ENCODE measurements at places on chromosomes 5 and 9.

GRCh38 chr5:126062398-126063221 lies 360.6 kb upstream of the GRAMD2B start:
- no peak for DNase-seq

- peak; percentile 20 for DNase-seq
Measured at GRCh38 chr9:120348951-120349429, 231.0 kb downstream of the CDK5RAP2 start.

GRCh38 chr5:96259151-96259772 lies 173.8 kb downstream of the PCSK1 start:
- no peak for DNase-seq

GRCh38 chr9:20618361-20618802 lies 3.9 kb downstream of the MLLT3 start:
- no peak for DNase-seq

DNA sequence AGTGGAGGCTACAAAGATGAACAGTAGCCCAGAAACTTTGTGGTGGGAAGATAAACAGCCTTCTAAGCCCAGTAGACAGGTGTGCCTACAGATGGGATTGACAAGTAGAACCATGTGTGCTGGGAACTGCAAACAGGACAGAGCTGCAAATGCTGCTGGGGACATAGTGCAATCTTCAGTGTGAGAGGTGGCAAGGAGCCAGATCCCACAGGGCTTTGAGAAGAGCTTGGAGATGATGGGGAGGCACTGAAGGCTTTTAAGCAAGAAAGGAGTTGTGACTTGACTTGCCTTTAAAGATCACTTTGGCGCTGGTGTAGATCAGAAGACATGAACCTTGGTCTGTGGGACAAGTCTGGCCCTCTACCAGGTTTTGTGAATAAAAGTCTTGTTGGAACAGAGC lies 675.2 kb downstream of the ACTL7B start:
- DNase-seq = no peak

GRCh38 chr5:93076096-93076495 lies 504.9 kb downstream of the NR2F1-AS1 start:
- DNase-seq = no peak

DNA sequence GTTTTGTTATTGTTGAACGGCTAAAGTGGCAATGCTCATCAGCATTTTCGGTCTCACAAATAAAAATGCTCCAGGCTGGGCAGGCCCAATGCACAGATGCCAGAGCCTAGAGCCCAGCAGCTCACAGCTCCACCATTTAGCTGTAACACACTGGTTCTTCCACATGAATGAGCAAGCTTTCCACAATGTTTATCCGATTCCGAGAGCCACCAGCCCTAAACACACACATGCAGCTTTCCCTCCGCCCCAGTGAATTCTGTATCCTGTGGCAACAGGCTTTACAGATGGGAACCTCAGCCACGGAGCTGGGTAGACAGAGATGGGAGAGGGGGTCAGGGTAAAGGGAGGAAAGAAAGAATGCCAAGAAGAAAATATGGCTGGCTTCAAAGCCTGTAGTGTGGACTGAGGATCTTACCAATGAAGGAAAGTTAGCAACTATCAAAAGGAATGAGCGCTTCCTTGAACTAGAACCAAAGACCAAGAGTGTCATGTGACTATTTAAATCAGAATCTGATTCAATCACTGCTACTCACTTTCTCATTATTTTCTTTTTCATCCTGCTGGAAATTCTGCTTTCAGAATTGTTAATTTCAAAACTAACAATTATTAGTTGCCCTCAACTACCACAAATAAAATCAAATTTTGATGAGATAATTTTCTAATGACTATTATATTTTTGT lies 77.1 kb downstream of the MRPS27 start:
- no peak for DNase-seq

- no peak for DNase-seq
Measured at GRCh38 chr9:110337727-110338126, at the start of gene TXNDC8. Gene TXNDC8 (minus strand): TSS chr9:110337863.

- no peak for DNase-seq
Measured at GRCh38 chr9:5895782-5896181, 5.1 kb downstream of the MLANA start.
